AG08396 (cell line): ENCODE measurements at places on chromosomes 5 and 9.

GRCh38 chr5:155106221-155106620 is 92.7 kb downstream of the KIF4B start:
- no peak for DNase-seq

DNA sequence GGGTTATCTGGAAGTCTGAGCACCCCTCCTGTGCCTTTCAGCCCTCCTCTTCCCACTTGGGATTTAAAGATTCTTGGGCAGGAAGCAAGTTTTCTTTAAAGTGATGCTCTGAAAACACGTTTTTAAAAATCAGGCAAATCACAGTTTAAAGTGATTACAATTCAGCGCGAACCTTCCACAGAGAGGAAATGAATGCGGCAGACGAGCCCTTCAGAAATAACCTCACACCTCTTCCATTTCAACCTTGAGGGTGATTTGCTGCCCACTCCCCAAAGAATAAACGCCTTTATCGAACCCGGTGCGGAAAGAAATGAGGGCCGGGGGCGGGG is 2.3 kb upstream of the EFNA5 start:
- peak; percentile 25 for DNase-seq

- no peak for DNase-seq
Measured at GRCh38 chr5:147369742-147370374, 135.0 kb downstream of the STK32A start.

GRCh38 chr5:11922394-11922793 is 18.1 kb upstream of the CTNND2 start:
- no peak for DNase-seq

DNA sequence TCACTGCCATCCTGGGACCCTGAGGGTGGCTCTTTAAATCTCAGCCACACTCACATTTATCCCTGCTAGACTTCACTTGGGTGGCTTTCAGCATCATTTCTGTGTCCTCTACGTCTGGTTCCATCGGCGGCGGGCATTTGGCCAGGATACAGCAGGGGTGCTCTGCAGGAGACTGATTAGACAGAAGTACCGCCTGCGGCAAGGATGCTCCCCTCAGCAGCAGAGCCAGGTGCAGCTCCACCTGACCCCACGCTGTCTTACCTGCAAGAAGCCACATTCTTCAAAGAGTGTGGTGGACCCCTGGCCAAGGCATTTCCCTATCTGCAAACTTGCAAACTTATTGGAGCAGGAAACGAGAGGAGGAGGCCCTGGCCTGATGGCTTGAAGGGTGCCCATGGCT is 309.8 kb upstream of the IRX4 start:
- DNase-seq = no peak

DNA sequence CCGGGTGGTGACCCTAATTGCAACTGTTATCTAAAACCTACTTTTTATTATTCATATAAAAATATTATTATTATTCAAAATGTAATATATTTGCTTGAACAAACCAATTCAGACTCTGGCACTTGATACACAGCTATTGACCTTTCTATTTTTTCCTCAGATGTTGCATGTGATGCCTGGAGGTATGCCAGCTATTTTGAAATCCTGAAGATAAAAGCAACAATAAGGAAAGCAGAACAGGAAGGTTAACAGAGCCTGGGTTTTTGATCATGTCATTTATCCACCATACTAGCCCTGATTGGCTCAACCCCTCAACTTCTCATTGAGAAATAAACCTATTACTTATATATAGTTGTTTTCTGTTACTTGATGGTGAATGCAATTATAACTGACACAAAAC is 340.9 kb upstream of the KIF2A start:
- no peak for DNase-seq

DNA sequence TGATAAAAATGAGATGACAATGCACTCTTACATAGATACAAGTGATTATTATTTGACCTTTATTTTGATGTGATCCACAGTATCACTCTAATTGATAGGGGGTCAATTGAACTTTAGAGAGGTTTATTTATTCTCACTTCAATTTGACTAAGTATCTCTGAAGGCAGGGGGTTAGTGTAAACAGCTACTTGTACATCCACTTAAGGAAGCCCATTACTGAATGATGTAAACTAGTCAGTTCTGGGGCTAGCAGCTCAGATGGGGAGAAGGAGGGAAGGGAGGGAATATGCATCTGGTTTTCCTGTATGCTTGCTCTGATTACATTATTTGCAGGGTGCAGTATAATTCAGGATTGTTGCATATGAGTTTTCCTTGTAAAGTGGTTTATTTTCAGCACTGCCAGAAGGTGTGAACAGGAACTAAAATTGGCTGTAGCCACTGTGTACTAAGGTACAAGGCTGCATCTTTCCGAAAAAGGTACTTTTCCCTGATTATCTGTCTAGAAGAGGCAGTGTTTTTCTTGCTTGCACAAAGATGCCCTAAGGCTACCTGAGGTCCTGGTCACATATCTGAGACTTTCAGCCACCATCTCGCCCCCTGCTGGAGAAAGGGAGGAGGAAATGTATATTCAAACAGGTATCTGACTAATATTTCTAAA is 51.2 kb downstream of the MRPS27 start:
- peak; percentile 21 for DNase-seq

- no peak for DNase-seq
Measured at GRCh38 chr5:170540271-170540670, 36.5 kb downstream of the KCNIP1 start.

- DNase-seq = no peak
Measured at GRCh38 chr5:39405083-39405843, 19.5 kb downstream of the DAB2 start.

- DNase-seq = no peak
Measured at GRCh38 chr9:84554069-84554664, 115.4 kb upstream of the NTRK2 start.

DNA sequence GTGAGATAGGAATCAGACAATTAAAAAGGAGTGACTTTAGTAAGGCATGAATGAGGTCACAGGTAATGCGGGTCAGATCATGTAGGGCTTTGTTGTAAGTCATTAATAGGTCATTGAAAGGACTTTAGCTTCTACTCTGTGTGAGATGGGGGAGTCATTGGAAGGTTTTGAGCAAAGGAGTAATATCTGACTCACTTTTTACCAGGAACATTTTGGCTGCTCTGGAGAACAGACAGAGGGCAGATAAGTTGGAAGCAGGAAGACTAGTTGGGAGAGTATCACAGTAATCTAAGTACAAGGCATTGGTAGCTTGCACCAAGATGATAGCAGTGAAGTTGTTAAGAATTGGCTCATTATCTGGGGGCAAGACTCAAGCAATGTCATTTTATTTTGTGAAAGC is 37.4 kb downstream of the KIF2A start:
- DNase-seq = no peak

DNA sequence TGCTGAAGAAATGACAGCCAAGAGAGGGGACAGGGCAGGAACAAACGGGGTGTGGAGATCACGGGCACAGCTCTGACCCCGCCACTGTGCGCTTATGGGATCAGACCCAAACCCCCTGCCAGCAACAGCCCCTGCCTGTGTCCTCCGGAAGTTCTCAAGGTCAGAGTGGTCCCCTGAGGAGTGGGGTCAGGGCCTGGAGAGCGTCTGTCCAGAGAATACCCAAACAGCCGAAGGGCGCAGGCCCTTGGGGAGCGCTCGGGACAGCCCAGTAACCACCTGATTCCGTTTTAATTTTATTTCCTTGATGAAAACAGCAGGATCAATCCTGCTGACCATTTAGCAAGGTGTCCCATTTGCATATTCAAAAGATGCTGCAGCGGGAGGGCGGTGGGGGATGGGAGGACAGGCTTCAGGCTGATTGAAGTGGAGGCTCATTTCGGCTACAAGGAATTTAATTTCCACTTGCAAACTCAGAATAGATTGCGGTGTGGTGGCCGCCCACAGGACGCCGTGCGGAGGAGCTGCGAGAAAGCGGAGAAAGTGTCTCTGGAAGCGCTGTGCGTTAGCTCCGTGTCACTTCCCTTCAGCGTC is 32.6 kb upstream of the TMEM250 start:
- DNase-seq = no peak

DNA sequence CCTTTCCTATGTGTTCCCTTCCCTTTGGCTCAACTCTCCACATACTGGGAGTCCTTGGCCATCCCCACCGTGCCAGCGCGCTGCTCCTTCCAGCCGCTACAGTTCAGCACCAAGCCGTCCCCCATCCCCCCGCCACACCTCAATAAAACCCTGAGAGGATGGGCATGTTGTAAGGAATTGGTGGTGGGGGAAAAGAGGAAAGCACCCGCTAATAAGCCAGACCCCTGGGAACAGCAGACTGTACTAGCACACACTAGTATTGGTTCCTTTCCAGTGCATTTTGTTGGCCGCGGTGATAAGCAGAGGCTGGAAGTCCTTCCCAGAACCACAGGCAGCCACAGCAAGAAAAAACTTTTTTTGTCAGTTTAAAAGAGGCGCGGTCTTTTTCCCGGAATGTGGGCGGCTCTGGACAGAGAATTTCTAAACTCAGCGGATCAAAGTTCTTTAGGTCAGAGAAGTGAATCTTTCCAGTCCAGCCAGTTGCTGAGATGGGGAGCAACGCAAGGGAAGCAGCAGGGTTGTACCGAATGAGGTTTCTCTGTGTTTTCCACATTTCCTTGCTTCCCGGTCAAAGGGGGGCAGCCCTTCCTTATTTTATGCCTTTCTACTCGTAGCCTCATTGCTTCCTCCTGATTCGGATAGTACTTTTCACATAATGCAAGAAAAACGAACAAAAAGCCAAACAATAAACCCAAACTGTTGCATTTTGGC is 2.1 kb downstream of the CHSY3 start:
- peak; percentile 24 for DNase-seq

GRCh38 chr9:36566813-36567221 is 5.9 kb upstream of the MELK start:
- peak; percentile 58 for DNase-seq

DNA sequence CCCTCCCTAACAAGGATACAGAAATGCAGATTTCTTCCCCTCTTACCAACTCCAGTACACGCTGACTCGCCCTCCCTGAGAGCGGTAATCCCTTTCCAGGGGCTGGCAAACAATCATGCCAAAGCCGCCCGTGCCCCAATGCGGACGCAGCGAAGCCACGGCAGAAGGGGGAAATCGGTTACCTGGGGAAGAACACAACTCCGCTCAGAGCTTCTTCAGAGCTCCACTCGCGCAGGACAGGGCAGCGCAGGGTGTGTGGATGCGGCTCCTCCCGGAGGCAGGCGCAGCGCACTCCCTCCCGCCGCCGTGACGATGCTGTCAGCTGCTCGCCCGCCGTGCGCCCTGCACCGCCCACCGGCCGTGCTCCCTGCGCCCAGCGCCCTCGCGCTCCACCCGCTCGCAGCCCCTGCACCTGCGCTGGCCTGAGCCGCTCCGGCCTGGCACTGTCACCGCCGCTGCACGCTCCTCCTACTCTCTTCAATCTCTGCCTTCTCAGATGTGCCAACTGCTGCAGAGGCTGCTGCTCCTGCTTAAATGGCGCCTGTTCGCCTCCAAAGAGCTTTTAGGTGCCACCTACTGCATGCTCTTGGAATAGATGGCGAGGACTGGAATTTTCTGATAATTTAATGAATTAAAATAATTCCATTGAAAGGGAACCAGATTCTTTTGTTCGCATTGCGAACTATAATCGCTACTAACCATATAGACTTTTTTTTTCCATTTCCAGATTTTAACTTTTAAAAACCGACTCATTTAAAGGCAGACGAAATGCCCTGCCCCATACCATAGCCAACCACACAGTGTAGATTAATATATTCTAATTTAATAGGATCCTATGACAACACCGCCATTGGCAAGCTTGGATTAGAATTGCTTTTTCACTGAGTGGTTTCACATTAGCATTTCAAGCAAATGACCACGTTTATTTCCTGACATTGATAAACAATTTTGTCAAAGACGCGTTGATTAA is at the start of gene DIRAS2:
DIRAS2 (minus strand) TSS at position 255 of the 970 bp plus-strand sequence. CDS start 28,997 bp downstream, outside the sequence.
- peak; percentile 52 for DNase-seq

GRCh38 chr5:59193616-59194319 is 610.9 kb downstream of the RAB3C start:
- DNase-seq = peak; percentile 24

- no peak for DNase-seq
Measured at GRCh38 chr9:101397746-101398067, 711 bp downstream of the MRPL50 start.

GRCh38 chr5:152178350-152178699 is 226.8 kb downstream of the NMUR2 start:
- DNase-seq = no peak

DNA sequence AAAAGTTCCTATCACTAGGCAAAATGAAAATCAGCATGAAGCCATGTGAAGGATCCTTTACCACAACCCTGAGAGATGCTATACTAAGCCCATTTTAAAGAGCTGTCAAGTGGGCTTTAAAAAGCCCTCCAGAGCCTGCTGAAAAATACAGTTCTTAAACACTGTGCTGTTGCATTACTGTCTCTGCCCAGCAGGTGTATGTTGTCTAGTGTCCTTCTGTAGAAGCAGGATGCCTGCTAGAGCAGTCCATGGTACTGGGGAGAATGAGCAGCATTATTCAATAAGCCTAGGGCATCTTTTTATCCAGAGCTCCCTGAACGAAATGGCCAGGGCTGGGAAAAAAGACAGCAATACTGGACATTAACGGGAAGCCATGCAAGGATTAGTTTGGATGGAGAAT is 126.2 kb upstream of the PLCXD3 start:
- peak; percentile 15 for DNase-seq

- no peak for DNase-seq
Measured at GRCh38 chr9:135491764-135492163, 8.7 kb upstream of the MRPS2 start.

DNA sequence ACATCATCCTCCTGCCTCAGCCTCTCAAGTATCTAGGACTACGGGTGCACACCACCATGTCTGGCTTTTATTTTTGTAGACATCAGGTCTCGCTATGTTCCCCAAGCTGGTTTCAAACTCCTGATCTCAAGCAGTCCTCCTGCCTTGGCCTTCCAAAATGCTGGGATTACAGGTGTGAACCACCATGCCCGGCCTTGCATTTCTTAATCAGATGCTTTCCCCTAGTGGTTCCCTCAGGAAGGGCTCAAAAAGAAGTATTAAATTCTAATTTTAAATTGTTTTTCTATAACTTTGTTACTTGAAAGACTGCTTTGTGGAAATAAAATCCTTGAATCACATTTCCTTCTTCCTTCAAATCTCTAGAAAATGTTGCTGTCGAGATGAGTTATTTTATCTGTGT is 79.5 kb upstream of the ROR2 start:
- no peak for DNase-seq

DNA sequence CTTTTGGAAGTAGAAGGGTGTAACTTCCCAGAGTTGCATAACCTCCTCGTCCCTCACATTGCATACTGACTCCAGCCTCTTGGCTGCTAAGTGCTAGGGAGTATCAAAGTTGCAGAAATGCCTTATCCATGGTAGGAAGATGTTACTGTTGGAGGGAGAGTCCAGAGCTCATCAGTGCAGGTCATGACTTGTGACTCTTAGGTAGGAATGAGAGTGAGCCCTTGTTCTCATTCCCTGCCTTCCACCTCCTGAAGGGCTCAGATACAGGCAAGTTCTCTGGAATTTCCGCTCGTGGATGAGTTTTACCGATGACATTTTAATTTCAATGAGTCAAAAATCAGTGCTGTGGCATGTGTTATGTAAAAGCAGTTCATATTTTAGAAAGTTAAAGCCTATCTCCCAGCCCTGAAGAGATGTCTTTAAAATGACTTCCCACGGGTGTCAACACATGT is 17.0 kb downstream of the IRX1 start:
- DNase-seq = no peak

GRCh38 chr5:174326372-174326771 is 280.9 kb downstream of the NSG2 start:
- no peak for DNase-seq
